ENCODE measurements at places on chromosomes 5 and 9.

GRCh38 chr5:67842806-67843205 is 372.8 kb upstream of the PIK3R1 start:
- no peak for DNase-seq

GRCh38 chr5:61599370-61600122 is 267.5 kb downstream of the ZSWIM6 start:
- no peak for DNase-seq

DNA sequence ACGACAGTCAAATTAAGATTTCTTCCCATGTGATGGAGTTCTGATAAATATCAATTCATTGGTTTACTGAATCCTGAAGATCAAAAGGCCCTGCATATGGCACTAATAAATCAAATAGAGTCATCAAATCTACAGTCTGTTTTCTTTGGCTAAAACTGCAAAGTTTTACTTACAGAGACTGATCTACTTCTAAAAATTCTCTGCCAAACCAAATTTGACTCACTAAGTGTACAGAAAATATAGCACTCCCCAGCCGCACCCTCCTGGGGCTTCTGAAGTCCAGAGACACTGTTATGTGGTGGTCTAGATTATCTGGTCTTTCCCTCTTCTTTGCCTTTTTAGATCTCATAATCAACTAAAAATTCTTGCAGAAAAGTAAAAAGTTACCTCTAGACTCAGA is 237.7 kb downstream of the MLLT3 start:
- DNase-seq: no peak

GRCh38 chr5:171688696-171689495 is 96.7 kb upstream of the SMIM23 start:
- DNase-seq: no peak

DNA sequence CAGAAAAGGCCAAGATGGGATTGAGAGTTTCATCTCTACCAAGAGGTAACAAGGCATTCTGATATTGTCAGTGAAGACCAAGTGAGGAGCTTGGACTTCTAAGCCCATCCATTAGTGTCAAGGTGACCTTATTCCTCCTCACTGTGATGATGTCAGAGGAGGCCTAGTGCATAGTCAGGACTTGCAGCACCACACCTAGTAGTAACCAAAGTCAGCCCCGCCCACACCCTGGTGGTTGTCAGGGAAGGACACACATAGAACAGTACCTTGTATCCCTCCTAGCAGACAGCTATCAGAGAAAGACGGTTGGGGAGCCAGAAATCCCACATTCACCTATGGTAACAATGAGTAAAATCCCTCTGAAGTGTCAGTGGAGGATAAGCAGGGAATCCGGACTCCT is 111.7 kb downstream of the AP3B1 start:
- no peak for DNase-seq

Measured in CD4-positive, alpha-beta T cell treated with Interleukin-21 for 1 hour (primary cell).